ENCODE measurements at places on chromosomes 1 and 21.

- no peak for DNase-seq
Measured at GRCh38 chr1:221612047-221612777, 129.7 kb downstream of the DUSP10 start.

- no peak for DNase-seq
Measured at GRCh38 chr1:62417351-62417999, 19.4 kb upstream of the USP1 start.

DNA sequence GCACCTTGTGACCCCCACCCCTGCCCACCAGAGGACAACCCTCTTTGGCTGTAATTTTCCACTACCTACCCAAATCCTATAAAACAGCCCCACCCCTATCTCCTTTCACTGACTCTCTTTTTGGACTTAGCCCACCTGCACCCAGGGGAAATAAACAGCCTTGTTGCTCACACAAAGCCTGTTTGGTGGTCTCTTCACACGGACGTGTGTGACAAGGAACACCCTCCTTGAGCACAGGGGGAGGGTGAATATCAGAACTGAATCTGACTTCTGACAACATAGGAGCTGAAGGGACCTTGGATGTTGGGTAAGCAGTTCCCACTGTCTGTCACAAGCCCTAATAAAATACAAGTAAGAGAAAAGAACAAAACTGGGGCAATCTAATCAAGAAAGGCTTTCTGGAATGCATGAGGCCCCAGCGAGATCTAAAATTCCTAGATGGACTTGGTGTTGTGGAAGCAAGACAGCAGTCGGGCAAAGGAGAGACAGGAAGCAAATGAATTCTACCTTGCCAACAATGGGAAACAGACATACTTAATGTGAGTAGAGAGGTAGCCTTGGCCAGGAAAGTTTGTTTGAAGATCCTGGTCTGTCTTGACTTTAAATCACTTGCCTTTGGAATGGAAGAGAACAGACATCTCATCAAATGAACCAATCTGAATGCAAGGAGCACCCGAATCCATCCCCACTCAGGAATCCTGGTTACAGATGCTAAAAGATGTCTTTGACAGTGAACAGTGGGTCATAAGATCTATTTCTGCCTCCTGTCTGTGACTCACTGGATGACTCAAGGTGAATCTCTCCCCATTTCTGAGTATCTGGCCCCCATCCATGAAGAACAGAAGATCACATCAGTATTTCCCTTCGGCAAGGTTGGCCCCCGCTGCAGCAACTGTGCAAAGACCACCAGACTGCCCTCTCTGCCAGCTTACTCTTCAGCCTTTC, 53.3 kb downstream of the OLFML3 start:
- DNase-seq: no peak

DNA sequence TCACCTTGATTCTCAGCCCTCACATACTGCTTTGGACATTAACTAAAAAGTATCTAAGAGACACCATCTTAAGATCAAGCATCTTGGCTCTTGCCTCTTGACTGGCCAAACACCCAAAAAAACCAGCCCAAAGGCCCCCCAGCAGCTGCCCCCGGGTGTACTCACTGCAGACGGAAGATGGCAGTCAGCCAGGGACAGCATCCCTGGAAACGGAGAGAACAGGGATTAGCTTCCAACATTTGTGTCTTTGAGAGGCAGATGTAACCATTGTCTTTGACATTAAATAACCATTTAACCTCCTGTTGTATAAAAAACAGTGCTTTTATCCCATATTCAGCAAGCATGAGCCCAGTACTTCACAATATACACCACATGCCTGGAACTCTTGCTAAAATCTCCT, 11.3 kb downstream of the TMEM63A start:
- no peak for DNase-seq

DNA sequence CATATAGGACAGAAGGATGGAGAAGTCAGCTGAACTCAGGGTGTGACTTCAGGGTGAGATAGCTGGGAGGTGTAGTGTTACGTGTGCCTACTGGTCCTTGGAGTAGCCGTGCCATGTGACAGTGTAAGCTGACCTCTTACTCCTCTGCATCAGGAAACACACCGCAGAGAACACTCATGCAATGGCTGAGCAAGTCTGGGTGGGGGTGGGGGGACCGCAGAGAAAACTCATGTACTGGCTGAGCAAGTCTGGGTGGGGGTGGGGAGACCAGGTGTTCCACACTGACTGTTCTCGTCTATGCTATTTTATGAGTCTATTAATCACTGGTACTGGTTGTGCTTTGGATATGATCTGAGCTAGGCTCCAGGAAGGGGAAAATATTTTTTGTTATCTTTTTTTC, 233.1 kb downstream of the PAPPA2 start:
- no peak for DNase-seq

- no peak for DNase-seq
Measured at GRCh38 chr1:155940993-155941844, at the start of gene RXFP4. Gene RXFP4 (plus strand): TSS chr1:155941638. CDS start chr1:155941710, 72 bp downstream.

- no peak for DNase-seq
Measured at GRCh38 chr1:55774446-55774845, 559.3 kb upstream of the USP24 start.
